ENCODE measurements at places on chromosomes 5 and 9. TPM values are rescaled to one million over a fixed set of nuclear protein-coding genes. Genes with fewer than 3 reads are reported as not detected.

Gene COL23A1
- polyA plus RNA-seq: 0.87 TPM

Gene KCNV2
- not detected for polyA plus RNA-seq

- DNase-seq: no peak
Observed at GRCh38 chr9:120571443-120572257, 8.3 kb downstream of the CDK5RAP2 start.

- no peak for DNase-seq
Observed at GRCh38 chr5:66659780-66660179, 63.6 kb downstream of the MAST4 start.

DNA sequence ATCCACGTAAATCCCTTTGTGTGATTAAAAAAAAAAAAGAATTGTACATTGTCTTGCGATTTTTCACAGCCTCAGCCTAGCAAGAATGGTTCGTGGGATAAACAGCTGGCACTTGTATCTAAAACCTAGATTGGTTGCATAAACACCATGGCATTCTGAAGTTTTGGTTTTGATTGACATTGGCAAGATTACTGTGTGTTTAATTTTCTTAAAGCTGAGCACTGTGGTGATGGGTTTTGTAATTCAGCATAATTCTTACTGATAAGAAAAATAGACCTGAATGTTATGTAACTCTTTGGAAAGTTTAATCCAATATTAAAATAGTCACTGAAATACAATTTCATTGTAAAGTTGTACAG is 23.4 kb upstream of the ANKRD18A start:
- no peak for DNase-seq
